ENCODE measurements at places on chromosomes 1 and 21.

DNA sequence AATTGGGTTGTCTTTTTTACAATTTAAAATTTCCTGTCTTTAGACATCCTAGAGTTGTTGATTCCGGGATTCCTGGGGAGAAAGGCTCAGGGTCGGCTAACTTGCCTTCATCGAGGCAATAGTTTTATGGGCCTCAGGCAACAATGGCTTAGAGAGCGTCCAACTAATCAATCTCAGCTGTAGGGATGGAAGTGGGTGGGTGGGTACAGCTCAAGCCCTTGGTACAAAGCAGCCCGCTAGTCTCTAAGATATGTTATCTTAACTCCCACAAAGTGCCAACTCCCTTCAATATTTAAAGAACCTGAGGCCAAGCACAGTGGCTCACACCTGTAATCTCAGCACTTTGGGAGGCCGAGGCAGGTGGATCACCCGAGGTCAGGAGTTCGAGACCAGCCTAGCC is 6.9 kb upstream of the FMN2 start:
- no peak for DNase-seq

DNA sequence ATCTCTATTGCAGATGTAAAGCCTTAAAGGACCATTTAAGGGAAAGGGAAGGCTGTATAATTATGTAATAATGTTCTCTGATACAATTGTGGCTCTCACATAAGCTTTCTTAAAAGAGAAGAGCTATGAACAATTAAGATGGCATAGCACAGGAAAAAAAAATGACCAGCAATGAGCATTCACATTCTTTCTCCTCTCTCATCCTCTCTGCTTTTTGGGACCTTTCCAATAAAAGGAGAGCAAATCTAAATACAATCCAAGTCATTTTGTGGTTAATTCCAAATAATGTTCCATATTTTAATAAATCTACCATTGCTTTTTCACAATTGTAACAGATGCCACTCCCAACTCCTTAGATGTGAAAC is 23.5 kb downstream of the SMYD3 start:
- DNase-seq = no peak

GRCh38 chr1:53438427-53439336 is 20.5 kb upstream of the DMRTB1 start:
- no peak for DNase-seq

DNA sequence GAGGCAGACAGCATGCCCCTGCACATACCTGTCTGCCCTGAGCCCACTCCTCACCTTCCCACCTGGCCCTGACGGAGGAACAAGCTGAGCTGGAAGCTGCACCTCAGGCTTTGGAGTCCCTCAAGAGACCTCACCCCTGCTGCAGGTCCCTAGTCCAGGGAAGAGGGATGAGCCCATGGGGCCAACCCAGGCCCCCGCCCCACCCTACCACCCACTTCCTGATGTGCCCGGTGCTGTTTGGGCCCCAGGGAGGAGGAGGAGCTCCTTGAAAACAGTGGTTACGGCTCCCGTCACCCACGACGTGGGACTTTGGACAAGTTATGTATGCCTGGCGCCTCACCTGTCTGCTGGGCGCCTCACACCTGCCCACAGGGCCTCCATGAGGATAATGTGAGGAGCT is 250.2 kb downstream of the NPHP4 start:
- DNase-seq = no peak

DNA sequence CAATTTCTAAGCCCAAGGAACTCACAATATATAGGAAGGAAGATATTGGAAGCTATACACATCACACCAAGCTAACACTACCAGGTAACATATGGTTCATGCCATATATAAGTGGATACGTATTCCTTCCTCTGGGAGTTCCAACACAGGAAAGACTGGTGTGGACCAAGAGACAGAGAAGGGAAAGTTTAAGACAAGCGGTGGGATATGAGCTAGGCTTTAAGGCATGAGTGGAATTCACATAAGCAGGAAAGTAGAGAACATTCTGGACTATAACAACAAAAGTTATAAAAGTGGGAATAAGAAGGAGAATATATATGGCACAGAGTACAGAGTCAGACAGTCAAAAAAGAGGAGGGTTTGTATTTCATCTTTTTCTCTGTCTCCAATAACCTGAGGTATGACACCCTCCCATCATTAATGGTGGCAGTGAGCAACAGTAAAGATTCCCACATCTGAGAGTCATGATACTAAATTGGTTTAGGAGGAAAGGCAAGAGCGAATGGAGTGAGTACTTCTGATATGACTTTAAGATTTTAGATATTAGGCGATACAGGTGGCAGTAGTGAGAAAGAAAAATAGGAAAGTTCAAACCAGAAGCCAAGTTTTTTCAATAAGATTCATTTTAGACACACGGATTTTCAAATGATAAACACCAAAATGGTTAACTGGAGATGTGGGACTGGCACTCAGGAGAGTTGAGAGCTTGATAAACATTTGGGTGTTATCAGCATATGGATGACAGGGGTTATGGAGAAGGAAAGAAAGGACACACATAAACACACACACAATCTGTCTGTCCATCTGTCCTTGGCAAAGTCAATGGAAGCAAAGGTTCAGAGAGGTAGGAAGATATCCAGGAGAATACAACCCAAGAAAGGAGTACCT is 87.4 kb upstream of the TTC39A start:
- no peak for DNase-seq

DNA sequence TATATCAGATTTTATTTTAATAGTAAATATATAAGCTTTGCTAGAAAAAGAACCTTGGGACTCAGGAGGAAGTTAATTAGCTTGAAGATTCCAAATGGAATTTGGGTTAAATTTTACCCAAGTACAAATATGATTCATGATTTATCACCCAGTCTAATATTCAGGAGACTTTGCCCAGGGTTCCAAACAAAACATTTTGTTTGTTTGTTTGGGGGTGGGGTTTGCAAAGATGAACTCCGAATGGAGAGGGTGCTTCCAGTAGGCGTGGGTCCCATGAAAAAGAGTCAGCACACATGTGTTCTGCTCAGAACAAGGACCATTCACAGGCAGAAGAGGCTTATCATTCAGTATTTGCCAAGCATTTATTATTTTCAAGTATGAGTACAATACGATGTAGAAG is 23.5 kb downstream of the KCNT2 start:
- no peak for DNase-seq

- no peak for DNase-seq
These were observed 17.7 kb upstream of the PROX1 start for GRCh38 chr1:213969958-213970555.

DNA sequence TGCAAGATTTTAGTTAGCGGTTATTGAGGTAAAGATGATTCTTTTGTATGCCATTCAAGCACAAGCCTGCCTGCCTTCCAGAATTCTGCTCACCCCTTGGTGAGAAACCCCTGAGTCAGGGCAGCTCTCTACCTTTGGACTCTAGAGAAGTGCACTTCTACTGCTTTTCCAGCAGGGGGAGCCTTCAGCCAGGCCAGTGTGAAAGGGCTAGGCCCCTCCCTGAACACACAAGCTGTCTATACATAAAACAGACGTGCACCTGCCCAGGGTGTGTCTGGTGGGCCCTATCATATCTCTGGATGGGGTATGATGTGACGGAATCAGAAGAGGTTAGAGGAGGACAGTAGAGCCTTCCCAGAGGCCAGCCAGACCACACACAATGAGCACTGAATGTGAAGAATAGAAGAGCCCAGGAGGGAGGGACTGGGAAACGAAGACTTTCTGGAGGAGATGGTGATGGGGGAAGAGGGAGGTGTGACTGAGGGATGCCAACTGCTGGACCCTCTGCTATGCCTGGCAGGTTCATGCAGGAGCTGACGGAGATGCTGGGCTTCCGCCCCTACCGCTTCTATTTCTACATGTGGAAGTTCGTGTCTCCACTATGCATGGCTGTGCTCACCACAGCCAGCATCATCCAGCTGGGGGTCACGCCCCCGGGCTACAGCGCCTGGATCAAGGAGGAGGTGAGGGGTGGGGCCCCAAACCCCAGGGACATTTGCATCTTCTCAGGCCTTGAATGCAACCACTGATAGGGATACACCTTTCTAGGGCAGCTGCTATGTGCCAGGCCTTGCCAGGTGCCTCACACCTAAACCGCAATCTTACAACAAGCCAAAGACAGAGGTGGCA is 13.0 kb upstream of the KCNC4 start:
- peak; percentile 49 for DNase-seq

DNA sequence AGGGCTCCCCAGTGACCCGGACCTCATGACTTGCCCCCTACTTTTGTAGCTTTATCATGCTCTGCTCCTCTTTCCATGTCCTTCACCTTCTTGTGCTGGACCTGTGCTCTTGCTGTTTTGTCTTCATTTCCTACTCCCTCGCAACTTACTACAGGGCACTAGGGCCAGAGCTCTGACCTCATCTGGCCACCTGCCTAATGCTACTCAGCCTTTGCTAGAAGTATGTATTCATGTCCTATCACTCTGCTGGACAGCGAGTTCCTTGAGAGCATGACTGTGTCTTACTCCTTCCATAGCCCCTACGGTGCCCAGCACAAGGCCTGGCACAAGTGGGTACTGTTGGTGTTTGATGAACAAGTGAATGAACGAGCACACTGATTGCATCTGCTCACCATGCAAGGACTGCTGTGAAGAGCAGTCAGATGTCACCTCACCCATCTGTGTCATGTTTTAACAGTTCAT is 1.9 kb downstream of the MTFR1L start:
- no peak for DNase-seq

DNA sequence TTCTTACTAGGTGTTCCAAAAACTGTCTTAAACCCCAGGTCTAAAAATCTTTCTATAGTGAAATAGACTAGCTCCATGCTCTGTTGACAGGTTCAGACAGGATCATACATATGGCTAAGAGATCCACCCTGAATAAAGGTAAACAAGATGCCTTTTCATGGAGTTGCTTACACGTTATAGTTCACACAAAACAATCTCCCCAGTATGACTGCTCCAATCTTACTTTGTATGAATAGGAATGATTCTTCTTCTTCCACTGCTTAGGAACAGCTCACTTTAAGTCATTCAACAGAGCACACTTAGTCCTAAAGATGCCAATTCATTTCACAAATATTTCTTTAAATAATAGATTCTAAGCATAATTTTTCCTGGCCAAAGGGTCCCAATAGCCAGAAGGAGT is 16.0 kb downstream of the ELK4 start:
- no peak for DNase-seq

GRCh38 chr1:12460911-12461621 is 156.9 kb downstream of the DHRS3 start:
- DNase-seq = no peak

DNA sequence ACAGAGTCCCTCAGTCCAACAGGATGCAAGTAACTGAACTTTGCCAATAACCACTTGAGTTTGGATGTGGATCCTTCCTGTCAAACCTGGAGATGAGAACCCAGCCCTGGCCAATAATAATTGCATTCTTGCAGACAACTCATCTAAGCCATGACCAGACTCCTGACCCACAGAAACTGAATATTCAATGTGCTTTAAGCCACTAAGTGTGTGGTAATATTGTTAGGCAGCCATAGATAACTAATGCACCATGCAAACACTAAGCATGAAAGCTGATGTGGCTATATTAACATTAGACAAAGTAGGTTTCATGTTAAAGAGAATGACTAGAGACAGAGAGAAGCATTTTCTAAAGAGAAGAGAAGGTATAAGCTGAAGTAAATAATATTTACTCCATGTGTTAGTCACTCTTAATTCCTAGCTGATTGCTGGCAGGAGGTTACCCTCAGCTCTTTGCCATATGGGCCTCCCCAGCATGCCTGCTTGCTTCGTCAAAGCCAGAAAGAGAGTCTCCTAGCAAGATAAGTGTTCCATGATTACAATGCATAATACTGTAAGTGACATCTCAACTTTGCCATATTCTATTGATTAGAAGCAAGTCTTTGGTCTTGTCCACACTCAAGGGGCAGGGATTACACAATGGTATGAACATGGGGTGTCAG is 276.4 kb upstream of the PLXNA2 start:
- DNase-seq = no peak

- DNase-seq = no peak
These were observed 49.8 kb downstream of the EPHB2 start for GRCh38 chr1:22760455-22760854.

DNA sequence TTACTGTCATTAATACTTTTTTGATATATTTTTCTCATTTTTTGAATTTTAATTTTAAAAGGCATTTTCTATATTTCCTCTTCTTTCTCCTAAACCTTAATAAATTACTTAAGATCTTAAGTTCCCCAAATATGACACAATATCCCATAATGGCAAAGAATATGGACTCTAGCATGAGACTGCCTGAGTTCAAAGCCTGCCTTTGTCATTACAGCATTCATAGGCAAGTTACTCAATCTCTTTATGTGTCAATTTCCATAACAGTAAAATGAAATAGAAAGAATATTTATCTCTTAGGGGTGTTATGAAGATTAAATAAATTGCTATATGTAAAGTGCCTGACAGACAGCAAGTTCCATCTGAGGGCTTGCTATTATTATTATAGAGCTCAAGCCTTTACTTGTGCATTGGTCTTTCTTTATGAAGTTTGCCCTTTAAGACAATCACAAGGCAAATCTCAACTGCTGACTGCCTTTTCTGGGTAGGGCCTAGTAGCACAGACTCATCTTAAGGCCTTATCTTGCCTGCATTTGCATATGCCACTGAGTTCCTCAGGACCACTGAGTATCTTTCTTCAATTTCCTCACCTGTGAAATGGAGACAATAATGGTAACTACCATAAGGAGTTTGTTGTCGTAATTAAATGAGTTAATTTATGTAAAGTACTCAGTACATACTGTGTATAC is 231.0 kb downstream of the NRIP1 start:
- DNase-seq = no peak

GRCh38 chr21:36208326-36209013 is 51.8 kb downstream of the DOP1B start:
- DNase-seq = no peak

- no peak for DNase-seq
These were observed 13.4 kb upstream of the UAP1 start for GRCh38 chr1:162548170-162548569.

DNA sequence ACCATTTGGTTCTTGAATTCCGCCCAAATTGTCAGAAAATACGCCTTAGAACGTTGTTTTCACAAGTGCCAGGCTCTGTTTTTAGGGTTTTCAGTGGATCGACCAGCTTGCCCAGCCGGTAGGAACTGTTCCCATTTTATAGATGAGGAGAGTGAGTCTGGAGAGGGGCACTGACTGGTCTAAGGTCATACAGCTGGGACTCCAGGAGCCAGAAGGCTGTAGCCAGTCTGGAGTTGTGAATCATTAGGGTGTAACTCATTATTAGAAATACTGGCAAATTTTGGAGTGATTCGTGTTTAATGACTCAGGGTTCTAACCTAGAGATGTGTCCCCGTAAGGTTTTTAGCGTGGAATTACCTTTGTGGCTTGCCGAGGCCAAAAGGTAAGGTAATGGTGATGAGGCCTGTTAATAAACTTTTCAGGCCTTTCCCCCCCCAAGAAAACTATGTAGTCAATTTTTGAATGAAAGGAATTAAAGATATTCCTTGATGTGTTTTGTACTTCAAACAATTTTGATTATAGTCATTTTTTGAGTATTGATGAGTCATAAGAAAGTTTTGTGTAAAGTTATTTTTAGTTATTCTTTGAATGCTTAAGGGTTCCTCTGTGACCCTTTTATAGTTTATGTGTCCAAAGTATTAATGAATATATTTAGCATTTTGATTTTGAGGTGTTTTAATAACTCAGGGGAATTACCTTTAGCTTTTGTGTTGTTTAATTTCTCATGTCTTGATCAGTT is 2.1 kb downstream of the DYRK1A start:
- DNase-seq = no peak

- no peak for DNase-seq
These were observed 223.8 kb downstream of the PTPRU start for GRCh38 chr1:29460041-29460610.

All from activated naive CD4-positive, alpha-beta T cell treated with anti-CD3 and anti-CD28 coated beads, Interleukin-2, amount 50 U/mL, for 16 hours (primary cell).